NCI-H2171 (cell line): ENCODE measurements at places on chromosomes 3 and 15.
A peak's percentile ranks its signal among the peaks of the same experiment; 100 is the strongest.

- no peak for DNase-seq
Observed at GRCh38 chr3:126713199-126713598, 9.2 kb downstream of the CHCHD6 start.

DNA sequence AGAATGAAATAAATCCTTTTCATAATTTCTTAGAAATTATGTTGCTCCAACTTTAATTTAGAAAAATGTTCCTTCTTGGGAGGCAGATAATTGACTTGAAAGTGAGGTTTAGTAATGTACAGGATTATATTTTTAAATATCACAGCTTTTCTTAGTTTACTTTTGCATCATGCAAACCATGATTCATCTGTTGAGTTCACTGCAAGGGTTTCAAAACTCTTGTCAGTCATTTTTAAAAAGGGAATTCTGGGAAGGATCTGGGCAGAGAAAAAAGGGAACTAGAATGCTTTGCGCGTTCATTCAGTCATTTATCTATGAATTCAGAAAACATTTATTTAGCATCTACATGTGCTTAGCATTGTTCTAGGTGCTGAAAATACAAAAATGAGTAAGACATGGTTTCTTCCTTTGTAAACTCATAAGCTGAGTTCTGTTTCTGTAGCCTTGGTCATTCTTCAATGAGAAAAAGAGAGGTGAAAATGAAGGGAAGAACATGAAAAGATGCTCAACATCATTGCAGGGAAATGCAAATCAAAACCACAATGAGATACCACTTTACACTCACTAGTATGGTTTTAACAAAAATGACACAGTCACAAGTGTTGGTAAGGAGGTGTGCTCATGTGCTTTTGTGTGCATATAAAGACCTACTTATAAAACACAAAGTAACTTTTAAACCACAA lies 209.1 kb downstream of the NR1D2 start:
- no peak for DNase-seq

DNA sequence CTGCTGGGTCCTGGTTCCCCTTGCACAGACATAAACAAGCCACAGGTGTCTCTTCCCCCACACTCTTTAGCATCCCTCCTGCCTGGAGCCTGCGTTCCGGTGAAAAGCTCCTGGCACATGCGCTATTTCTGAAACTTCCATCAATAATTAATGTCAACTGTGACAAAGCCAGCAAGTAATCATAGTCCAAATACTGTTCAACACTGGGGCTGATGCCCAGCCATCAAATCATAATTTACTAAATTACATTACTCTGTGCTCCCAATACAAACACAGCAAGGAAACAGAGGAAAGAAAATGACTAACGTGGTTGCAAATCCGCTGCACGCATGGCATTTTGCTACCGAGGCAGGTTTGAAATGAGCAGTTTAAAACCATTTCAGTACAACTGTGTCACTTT lies 294.7 kb downstream of the ERC2 start:
- no peak for DNase-seq

GRCh38 chr3:170058127-170058526 lies 20.3 kb downstream of the GPR160 start:
- no peak for DNase-seq

- DNase-seq: no peak
Observed at GRCh38 chr3:15102256-15102655, 3.3 kb upstream of the RBSN start.

GRCh38 chr3:108477511-108478147 lies 32.8 kb downstream of the MYH15 start:
- DNase-seq: peak; percentile 75

DNA sequence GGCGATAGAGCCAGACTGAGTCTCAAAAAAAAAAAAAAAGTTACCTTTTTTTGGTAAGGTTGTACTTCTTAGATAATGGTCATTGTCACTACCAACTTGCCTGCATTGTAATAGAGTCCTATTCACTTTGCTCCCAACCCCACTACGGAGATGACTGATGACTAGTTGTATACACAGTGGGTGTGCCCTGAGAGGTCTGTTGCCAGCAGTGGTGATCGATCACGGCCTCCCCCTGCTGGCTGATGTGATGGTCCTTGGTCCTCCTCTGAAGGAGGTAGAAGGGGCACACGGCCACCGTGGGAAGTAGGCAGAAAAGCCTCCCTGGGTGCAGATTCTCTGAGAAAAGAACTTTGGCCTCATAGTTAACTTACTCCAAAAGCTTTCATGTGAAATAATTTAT lies 10.7 kb downstream of the GCNT3 start:
- no peak for DNase-seq

GRCh38 chr3:50687127-50687751 lies 12.5 kb downstream of the DOCK3 start:
- no peak for DNase-seq

DNA sequence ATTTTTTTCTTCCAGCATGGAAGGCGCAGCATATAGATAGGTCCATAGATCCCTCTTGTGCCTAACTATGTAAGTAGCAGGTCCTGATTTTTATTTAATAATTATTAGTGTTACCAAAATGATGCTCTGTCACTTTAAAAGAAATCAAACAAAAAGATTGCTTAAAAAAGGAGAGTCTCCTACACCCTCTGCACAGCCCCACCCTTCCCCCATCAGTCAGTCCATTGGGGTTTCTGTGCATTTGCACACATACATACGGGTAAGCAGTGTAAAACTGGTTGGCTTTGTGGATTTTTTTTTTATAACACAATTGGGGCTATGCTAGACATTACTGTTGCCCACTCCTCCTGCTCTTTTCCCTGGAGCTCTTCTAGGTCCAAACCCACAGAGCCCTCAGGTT lies 7.0 kb upstream of the RPP14 start:
- DNase-seq: no peak

DNA sequence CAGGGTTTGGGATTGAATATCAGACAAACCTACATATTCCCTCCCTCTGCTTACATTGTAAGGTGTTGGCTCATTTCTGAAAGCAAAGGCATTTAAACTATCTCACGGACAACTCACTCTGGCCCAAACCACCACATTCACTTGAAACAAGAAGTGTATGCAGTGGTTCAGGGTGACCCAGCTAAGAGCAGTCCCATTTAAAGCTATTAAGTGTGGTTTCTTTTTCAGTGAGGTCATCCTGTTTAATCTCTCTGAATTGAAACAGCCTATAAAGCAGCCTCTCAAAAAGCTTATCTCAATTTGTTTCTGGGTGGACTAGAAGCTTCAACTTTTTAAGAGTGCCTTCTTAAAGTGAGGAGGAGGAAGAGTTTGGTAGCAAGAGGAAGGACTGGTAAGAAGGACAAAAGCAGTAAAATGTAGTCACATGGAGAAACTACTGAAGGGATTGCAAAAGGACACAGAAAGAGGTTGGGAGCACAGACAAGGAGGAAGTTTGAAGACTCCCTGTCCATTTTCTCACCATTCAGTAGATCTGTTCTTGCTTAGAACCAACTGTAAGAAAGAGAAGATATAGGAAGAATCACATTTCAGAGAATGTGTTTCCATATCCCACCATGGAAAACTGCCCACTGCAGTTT lies 151.6 kb downstream of the TMCO5A start:
- no peak for DNase-seq

- no peak for DNase-seq
Observed at GRCh38 chr3:125334675-125335560, 40.2 kb downstream of the ZNF148 start.

DNA sequence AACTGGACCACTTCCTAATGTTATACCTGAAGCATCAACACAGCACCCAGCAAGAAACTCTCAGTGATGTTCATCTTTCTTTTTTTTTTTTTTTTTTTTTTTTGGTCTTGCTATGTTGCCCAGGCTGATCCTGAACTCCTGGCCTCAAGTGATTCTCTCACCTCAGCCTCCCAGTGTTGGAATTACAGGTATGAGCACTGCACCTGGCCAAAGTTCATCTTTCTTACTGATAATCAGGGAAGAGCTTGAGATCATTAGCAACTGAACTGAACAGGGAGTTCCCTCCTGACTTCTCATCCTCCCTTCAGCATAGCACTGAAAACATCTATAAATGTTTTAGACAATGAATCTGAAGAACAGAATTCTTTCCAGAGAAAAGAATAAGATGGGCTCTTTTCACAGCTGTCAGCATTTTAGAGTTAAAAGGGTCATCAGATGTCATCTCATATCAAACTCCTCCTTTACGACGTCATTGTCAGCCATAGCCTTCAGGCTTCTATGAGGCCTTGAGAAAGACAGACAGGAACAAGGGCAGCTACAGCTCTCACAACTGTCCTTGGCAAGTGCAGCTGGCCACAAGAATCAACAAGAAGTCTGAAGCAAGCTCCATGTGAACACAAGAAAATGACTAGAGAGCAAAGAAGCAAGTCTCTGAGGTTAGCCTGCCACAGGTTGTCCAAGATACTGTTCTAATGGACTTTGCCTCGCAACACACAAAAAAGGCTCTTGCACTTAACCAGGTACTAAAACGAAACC lies 33.8 kb downstream of the SCAP start:
- DNase-seq: no peak
